ENCODE measurements at places on chromosomes 11 and 22. TPM values are rescaled to one million over a fixed set of nuclear protein-coding genes. Genes with fewer than 3 reads are reported as not detected.
A peak's percentile ranks its signal among the peaks of the same experiment; 100 is the strongest.

The LDHAL6A gene
- total RNA-seq, result not detected

The AIFM3 gene
- 0.66 TPM for total RNA-seq

GRCh38 chr11:61777234-61778090, 14.9 kb downstream of the TMEM258 start:
- H3K4me1 ChIP-seq, result no peaks in the 10 kb centered on the region
- no peaks in the 10 kb centered on the region for H3K36me3 ChIP-seq
- peak; percentile 52 for DNase-seq
- peak overlapping the region; percentile 46 for H3K4me3 ChIP-seq
- no peaks in the 10 kb centered on the region for H3K27me3 ChIP-seq

GRCh38 chr22:39359659-39360195, 9.9 kb downstream of the SYNGR1 start:
- no peak overlapping the region for H3K4me3 ChIP-seq
- no peak overlapping the region for H3K27ac ChIP-seq
- H3K36me3 ChIP-seq, result no peaks in the 10 kb centered on the region
- H3K4me1 ChIP-seq, result no peaks in the 10 kb centered on the region
- peaks cover 8% of the 10 kb centered on the region for H3K27me3 ChIP-seq
- no peak for DNase-seq

GRCh38 chr11:116543911-116544475, 228.8 kb downstream of the BUD13 start:
- no peak overlapping the region for H3K4me3 ChIP-seq
- H3K27me3 ChIP-seq, result peaks cover 30% of the 10 kb centered on the region
- no peaks in the 10 kb centered on the region for H3K36me3 ChIP-seq
- no peak for DNase-seq
- no peaks in the 10 kb centered on the region for H3K4me1 ChIP-seq

- H3K36me3 ChIP-seq, result no peaks in the 10 kb centered on the region
- peaks cover 14% of the 10 kb centered on the region for H3K27me3 ChIP-seq
- no peaks in the 10 kb centered on the region for H3K4me1 ChIP-seq
- DNase-seq, result no peak
- H3K4me3 ChIP-seq, result no peak overlapping the region
Observed at GRCh38 chr22:20001082-20001638, 15.5 kb downstream of the ARVCF start.

The KIAA1671 gene
- total RNA-seq, result 20.3 TPM

DNA sequence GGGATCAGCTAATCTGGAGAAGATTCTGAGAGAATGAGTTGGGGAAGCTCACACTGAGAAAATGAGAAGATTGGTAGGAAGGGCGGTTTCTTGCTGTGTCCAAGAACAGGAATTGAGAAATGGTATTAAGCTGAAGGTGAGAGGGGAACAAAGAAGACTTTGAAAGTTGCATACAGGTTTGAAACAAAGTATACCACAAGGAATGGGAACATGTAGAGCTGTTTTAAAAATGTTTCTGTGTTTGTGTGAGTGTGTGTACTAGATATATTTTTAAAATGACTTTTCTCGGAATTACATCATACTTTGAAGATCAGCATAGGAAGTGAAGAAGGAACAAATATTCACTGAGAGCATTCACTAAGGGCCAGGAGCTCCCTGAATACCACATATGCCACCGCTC, 24.4 kb upstream of the IZUMO1R start:
- H3K4me1 ChIP-seq, result no peaks in the 10 kb centered on the region
- H3K27me3 ChIP-seq, result no peaks in the 10 kb centered on the region
- no peak overlapping the region for H3K27ac ChIP-seq

GRCh38 chr11:44028816-44029506, 18.8 kb upstream of the ACCSL start:
- H3K4me1 ChIP-seq, result no peaks in the 10 kb centered on the region
- no peak overlapping the region for H3K4me3 ChIP-seq
- peaks cover 29% of the 10 kb centered on the region for H3K27me3 ChIP-seq
- no peak overlapping the region for H3K27ac ChIP-seq

DNA sequence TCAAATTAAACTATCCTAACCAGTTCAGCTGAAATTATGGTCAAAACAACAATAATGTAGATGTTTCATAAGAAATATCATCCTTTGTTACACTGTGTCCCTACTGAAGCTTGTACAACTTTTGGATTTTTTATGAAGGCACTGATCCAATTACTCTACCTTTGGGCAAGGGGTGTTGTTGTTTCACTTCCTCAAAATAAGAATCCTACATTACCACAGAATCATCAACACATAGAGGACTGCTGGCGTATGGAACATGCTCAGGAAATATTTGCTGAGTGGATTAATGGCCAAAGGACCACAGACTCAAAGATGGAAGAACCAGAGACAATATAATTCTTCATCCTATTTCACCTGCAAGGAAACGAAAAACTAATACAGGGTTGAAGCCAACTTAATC, 907.5 kb upstream of the CCDC90B start:
- DNase-seq, result no peak
- no peak overlapping the region for H3K4me3 ChIP-seq
- no peaks in the 10 kb centered on the region for H3K27me3 ChIP-seq
- H3K4me1 ChIP-seq, result no peaks in the 10 kb centered on the region
- H3K36me3 ChIP-seq, result no peaks in the 10 kb centered on the region
- no peak overlapping the region for H3K27ac ChIP-seq

DNA sequence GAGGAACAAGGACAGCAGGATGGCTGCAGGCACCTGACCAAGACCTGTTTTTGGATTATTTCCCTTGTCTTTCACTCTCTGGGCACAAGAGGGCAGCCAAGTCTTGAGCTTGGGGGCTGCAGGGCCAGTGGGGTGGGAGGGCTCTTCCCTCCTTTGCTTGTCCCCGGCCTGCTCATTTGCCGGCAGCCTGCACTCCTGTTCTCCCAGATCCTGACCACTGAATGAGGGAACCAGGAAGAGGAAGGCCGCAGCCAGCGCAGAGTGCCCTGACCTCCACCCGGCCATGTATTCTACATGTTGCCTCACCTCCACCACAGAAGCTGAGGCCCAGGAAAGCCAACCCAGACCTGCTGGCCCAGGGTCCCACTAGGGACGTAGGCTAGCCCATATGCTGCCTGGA, 15.5 kb upstream of the NNMT start:
- H3K36me3 ChIP-seq, result no peaks in the 10 kb centered on the region
- no peaks in the 10 kb centered on the region for H3K4me1 ChIP-seq
- H3K4me3 ChIP-seq, result no peak overlapping the region
- peaks cover 26% of the 10 kb centered on the region for H3K27me3 ChIP-seq
- no peak for DNase-seq

GRCh38 chr11:109783840-109784239, 309.4 kb upstream of the ZC3H12C start:
- H3K27ac ChIP-seq, result no peak overlapping the region
- no peaks in the 10 kb centered on the region for H3K36me3 ChIP-seq
- no peaks in the 10 kb centered on the region for H3K27me3 ChIP-seq
- H3K4me3 ChIP-seq, result no peak overlapping the region

GRCh38 chr11:3644817-3645235, at the start of gene ART1:
ART1 (plus strand) TSS chr11:3645128; CDS start chr11:3659214, 14,086 bp downstream.
- no peaks in the 10 kb centered on the region for H3K36me3 ChIP-seq
- DNase-seq, result no peak
- no peak within 1 kb of the TSS for H3K4me3 ChIP-seq
- no peak within 1 kb of the TSS for H3K27ac ChIP-seq

- DNase-seq, result no peak
- no peak overlapping the region for H3K4me3 ChIP-seq
- H3K27ac ChIP-seq, result no peak overlapping the region
- H3K4me1 ChIP-seq, result peaks cover 51% of the 10 kb centered on the region
- no peaks in the 10 kb centered on the region for H3K36me3 ChIP-seq
Observed at GRCh38 chr11:94926698-94927237, 46.6 kb downstream of the CWC15 start.

DNA sequence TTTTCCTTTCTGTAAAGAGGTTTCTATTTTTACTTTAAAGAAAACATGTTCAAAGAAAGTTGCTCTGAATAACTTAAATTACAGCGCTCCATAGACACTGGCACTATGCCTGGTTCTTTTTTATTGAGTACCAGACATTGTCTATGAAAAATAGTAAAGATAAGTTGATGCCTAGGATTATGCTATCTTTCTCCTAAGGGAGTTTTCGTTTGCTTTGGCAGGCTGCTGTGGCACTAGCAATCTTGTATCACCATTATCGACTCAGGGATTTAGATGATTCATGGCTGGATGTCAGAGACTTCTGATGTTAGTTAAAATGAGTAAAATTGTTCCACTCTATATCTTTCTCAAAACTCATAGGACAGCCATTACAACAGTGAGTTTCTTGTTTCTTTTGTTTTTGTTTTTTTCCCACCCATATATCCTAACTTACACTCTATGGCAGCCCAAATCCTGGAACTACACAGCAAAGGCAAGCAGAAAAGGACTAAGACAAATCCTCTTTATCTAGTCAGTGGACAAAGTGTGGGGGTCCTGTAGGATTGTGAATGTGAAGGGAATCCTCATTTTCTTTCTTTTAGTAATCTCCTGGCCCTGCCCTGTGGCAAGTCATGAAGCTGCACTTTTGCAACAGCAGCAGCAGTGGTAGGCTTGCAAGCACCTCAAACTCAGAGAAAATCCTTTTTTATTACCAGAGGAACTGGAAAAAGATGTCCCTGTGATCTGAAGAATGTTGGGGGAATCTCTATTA, 20.7 kb downstream of the SLN start:
- H3K36me3 ChIP-seq, result no peaks in the 10 kb centered on the region
- no peaks in the 10 kb centered on the region for H3K27me3 ChIP-seq
- H3K4me3 ChIP-seq, result no peak overlapping the region
- no peak overlapping the region for H3K27ac ChIP-seq
- no peak for DNase-seq
- no peaks in the 10 kb centered on the region for H3K4me1 ChIP-seq

- DNase-seq, result peak; percentile 71
- H3K4me3 ChIP-seq, result peak overlapping the region; percentile 10
- peaks cover 50% of the 10 kb centered on the region for H3K4me1 ChIP-seq
Observed at GRCh38 chr11:63553759-63554158, 9.4 kb downstream of the PLAAT2 start.

- H3K36me3 ChIP-seq, result peaks cover 18% of the 10 kb centered on the region
- H3K4me1 ChIP-seq, result no peaks in the 10 kb centered on the region
- H3K27ac ChIP-seq, result no peak overlapping the region
- no peak overlapping the region for H3K4me3 ChIP-seq
- no peaks in the 10 kb centered on the region for H3K27me3 ChIP-seq
- no peak for DNase-seq
Observed at GRCh38 chr22:43180670-43181069, 6.3 kb downstream of the TTLL12 start.

GRCh38 chr22:27066856-27067255, 409.5 kb downstream of the MIAT start:
- H3K27me3 ChIP-seq, result peaks cover 4% of the 10 kb centered on the region
- no peak for DNase-seq
- no peaks in the 10 kb centered on the region for H3K36me3 ChIP-seq
- H3K4me3 ChIP-seq, result no peak overlapping the region

GRCh38 chr11:97570636-97571035, 1180.8 kb downstream of the JRKL start:
- H3K36me3 ChIP-seq, result no peaks in the 10 kb centered on the region
- no peak overlapping the region for H3K27ac ChIP-seq
- no peaks in the 10 kb centered on the region for H3K27me3 ChIP-seq
- H3K4me3 ChIP-seq, result no peak overlapping the region

DNA sequence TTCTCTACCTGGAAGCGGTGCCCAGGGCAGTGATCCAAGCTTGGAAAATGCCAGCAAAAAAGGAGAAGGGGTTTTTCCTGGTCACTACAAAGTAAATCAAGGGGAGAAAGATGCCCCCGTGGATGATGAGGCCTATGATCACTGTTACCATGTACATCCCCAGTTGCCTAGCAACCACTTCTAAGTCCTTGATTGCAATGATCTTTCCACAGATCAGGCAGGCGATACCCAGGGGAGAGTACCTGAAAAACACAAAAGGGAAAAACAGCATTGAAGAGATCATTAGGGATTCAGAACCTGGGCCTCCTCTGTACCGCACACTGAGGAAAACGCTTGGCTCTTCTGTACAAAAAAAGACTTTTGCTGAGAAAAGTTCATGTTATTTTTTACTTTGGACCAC, 127.1 kb downstream of the SLC1A2 start:
- no peak overlapping the region for H3K4me3 ChIP-seq
- no peak overlapping the region for H3K27ac ChIP-seq
- no peaks in the 10 kb centered on the region for H3K36me3 ChIP-seq
- no peak for DNase-seq
- no peaks in the 10 kb centered on the region for H3K4me1 ChIP-seq
- H3K27me3 ChIP-seq, result no peaks in the 10 kb centered on the region

DNA sequence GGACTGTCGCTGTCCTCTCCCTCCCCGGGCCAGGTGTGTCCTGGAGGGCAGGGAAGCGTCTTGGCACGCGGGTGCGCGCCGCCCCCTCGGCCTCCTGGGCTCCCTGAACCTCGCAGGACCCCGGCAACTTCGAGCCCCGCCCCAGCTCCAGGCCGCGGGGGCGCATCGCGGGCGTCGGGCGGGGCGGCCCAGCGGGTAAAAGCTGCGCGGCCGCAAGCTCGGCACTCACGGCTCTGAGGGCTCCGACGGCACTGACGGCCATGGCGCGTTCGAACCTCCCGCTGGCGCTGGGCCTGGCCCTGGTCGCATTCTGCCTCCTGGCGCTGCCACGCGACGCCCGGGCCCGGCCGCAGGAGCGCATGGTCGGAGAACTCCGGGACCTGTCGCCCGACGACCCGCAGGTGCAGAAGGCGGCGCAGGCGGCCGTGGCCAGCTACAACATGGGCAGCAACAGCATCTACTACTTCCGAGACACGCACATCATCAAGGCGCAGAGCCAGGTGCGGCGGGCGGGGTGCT, at the start of gene CST6:
CST6 (plus strand) TSS at position 224 of the 519 bp plus-strand sequence; CDS start at position 261, 37 bp downstream.
- peaks cover 39% of the 10 kb centered on the region for H3K27me3 ChIP-seq
- no peaks in the 10 kb centered on the region for H3K4me1 ChIP-seq
- H3K4me3 ChIP-seq, result peak within 1 kb of the TSS; percentile 10

The MS4A4A gene
- total RNA-seq, result not detected

The LINC01488 gene
- total RNA-seq, result not detected

- no peaks in the 10 kb centered on the region for H3K36me3 ChIP-seq
- H3K27me3 ChIP-seq, result no peaks in the 10 kb centered on the region
- no peak overlapping the region for H3K27ac ChIP-seq
- DNase-seq, result no peak
Observed at GRCh38 chr11:17781626-17782025, 47.0 kb downstream of the KCNC1 start.

DNA sequence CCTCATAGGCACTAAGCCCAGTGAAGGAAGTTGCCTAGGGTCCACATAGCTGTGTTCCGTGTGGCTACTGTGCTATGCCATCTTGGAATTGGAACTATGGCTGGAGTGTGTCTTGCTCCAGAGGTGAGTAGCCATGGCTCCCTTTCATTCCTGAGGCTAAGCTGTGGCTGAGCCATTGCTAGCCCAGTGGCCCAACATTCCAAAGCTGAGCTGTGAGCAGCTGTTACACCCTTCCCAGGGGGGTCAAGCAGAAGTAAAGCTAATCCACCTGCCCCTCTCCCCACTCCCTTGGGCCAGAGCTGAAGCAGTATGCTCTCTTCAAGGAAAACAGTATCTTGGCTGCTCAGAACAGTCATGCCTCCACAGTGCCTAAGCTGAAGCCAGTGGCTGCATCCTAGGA, 51.1 kb downstream of the USP35 start:
- no peaks in the 10 kb centered on the region for H3K36me3 ChIP-seq
- no peak overlapping the region for H3K27ac ChIP-seq
- no peak overlapping the region for H3K4me3 ChIP-seq
- H3K4me1 ChIP-seq, result no peaks in the 10 kb centered on the region
- H3K27me3 ChIP-seq, result no peaks in the 10 kb centered on the region
- no peak for DNase-seq
